ENCODE measurements at places on chromosomes 3 and 15.

DNA sequence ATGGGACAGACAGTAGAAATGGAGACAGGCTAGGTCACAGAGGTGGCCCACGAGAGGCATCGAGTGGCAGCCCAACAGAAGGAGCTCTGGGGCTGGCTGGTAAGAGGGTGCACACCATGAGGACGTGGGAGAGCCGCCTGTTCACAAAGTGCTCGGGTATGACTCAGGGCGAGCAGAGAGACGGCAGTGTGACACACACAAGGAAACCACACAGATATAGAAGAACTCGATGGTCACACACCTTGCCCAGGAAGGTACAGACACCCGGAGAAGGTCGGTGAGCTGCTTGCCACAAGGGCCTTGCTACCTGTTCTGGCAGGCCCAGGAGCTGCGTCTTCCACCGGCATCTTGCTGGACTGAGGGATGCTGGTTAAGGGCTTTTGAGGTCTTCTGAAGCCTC is 50.2 kb downstream of the CA12 start:
- DNase-seq: no peak

DNA sequence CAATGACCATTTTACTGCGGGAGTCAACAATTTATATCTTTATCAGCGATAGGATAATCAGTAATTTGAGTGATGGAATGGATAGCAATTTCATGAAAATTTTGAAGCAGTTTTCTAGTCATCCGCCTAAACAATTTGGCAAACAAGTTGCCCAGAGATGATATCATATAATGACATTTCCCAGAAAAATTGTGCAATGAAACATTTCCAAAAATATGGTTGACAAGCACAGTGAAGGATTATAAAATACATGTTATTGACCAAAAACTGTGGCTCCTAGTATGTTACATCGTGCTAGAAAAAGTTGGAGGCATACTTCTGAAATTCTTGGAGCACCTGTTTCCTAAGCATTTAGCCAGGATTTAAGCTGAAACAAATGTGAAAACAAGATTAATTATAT is 145.1 kb downstream of the GHSR start:
- DNase-seq: no peak

- DNase-seq: peak; percentile 39
Measured at GRCh38 chr15:44545913-44546802, 9.2 kb downstream of the EIF3J start.

DNA sequence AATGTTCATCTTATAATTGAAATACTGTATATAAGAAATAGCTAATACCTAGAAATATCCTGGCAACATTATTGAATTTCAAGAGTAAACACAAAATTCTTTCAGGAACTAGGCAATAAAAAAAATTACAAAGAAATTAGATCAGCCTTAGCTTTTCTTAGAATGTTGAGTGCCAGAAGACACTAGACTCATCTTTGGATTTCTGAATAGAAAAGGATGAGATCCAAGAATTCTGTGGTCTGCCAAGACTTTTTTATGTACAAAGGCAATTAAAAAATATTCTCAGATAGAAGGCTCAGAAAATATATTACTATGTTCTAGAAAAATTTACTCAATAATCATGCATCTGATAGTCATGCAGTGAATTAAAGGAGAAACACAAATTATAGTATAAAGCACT is 294.5 kb upstream of the CDIN1 start:
- no peak for DNase-seq

Measured in GM20000 (cell line).